ENCODE measurements at places on chromosomes 1 and 21.

- DNase-seq: peak; percentile 55
Measured at GRCh38 chr1:147641695-147642592, 28.4 kb downstream of the ACP6 start.

- DNase-seq: peak; percentile 20
Measured at GRCh38 chr1:224333309-224333926, 3.4 kb upstream of the NVL start.

DNA sequence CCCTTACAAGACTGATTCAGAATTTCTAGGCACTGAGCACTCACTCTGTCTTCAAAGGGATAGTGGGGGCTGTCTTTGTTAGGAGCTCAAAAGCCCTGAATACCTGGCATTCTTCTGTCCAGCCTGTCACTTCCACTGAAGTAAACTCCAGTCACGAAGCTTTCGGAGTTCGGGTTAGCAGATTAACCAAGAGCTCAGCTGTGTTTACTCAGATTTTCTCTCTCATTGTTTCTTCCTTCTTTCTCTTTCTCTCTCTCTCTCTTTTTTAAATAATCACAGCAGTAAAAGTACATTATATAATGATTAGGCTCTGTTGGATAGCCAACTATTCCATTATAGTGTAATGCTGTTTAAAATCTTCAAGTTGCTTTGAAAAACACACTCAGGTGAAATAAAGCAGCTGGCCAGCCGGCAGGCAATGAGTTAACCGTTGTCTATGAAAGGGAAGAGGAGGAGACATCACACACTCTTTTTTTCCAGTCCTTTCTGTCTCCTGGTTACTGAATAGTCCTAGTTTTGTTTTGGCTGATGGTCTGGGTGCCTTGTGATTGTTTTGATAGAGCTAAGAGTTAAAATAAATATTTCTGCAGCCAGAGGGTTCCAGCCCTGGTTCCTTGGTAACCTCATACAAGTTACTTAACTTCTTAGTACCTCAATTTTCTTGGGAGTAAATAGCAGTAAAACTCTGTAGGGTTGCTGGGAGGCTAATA, 89.8 kb downstream of the ADSS2 start:
- no peak for DNase-seq

DNA sequence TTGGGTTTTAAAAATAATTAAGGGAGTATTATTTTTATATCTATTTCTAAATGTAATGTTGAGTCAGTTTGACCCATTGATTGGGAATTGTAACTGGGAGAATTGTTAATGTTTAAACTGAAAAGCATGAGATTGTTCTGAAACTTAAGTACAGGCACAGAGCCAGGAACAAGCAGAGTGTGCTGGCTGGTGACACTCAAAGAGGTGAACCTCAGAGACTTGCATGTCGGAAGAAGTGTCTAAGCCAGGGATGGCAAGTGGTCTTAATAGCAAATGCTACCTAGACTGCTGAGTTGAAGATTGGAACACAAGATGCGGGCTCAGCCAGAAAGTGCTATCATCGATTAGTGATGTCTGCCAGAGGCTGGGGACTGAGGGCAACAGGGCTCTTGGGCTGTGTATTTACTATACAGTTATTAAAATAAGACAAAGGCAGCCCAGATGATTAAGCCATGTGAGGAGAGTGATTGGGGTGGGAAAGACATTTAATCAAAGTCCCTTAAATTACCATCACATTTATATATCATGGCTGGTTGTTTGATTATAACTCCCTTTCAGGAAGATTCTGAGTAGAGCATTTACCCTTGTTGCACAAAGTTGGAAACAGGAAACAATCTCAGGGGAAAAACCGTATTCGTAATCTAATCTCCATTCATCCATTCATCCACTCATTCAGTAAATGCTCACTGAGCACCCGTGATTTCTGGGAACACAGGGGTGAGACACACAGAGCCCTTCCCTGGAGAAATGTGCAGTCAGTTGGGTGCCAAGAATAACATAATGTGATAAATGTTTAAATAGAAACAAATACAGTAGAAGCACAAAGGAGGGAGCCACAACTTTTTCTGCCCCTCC, 42.8 kb downstream of the C8A start:
- DNase-seq: no peak

- no peak for DNase-seq
Measured at GRCh38 chr1:9606948-9607347, 18.2 kb downstream of the TMEM201 start.

GRCh38 chr1:6658359-6659060, 33.8 kb downstream of the THAP3 start:
- no peak for DNase-seq

GRCh38 chr1:228066891-228067654, 15.4 kb upstream of the ARF1 start:
- DNase-seq: no peak

Data from SHP77 treated with DMSO at 0.1 percent for 48 hours (cell line).